ENCODE measurements at places on chromosomes 3 and 15.

DNA sequence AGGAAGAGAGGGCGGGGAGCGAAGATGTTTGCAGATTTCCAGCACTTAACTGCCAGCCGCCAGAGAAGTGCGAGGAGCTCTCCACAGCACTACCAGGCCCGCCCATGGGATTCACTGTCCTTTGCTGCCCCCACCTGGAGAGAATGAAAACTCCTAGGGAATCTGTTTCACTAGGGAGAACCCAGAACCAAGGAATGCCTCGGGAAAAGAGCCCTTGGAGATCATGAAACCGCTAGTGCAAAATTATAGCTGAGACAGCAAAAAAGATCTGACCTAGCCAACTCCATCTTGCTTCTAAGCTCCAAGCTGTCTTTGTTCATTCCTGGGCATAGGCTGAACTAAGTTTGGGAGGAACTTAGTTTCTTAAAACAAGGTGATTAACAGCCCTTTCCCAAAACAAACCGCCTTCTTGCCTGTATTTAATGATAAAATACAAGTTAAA lies 82.6 kb upstream of the GCNT3 start:
- peak; percentile 70 for DNase-seq

- DNase-seq: no peak
Observed at GRCh38 chr3:16995601-16996000, 110.8 kb downstream of the PLCL2 start.

GRCh38 chr15:69493406-69493805 lies 40.8 kb downstream of the RPLP1 start:
- DNase-seq: no peak

- no peak for DNase-seq
Observed at GRCh38 chr3:33317963-33318709, 40.9 kb downstream of the FBXL2 start.

DNA sequence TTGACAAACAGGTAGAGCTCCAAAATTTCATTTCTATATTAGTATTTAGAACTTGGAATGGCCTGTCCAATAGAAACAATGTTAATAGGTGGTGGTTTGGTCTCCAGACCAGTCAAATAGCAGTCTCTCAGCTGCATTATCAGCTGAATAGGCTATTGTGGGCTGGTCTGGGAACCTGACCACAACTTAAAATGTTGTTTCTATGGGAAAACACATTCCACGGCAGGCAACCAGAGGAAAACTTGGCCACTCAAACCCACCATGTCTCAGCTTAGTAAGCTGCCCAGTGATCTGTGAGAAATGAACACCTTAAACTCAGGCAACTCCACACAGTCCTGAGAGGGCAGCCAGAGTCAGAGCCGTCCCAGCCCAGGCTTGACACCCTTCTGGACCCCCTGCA lies 20.4 kb downstream of the FBN1 start:
- no peak for DNase-seq

- no peak for DNase-seq
Observed at GRCh38 chr3:140160553-140160952, 225.6 kb downstream of the CLSTN2 start.

DNA sequence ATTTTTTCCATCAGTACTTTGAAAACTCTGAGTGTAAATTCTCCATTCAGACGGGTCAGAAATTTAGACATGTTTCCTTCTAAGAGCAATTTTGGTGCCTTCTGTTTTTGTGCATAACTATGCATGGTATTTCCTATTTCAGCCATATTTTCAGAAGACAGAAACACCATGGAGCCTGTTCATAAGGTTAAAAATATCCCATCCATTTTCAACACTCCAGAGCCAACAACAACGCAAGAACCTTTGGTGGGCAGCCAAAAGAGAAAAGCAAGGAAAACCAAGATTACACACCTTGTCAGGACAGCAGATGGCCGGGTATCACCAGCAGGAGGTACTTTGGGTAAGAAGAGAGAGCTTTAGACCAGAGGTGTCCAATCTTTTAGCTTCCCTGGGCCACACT lies 275.6 kb downstream of the BBX start:
- peak; percentile 33 for DNase-seq

- no peak for DNase-seq
Observed at GRCh38 chr3:4985330-4986174, 6.3 kb downstream of the BHLHE40 start.

DNA sequence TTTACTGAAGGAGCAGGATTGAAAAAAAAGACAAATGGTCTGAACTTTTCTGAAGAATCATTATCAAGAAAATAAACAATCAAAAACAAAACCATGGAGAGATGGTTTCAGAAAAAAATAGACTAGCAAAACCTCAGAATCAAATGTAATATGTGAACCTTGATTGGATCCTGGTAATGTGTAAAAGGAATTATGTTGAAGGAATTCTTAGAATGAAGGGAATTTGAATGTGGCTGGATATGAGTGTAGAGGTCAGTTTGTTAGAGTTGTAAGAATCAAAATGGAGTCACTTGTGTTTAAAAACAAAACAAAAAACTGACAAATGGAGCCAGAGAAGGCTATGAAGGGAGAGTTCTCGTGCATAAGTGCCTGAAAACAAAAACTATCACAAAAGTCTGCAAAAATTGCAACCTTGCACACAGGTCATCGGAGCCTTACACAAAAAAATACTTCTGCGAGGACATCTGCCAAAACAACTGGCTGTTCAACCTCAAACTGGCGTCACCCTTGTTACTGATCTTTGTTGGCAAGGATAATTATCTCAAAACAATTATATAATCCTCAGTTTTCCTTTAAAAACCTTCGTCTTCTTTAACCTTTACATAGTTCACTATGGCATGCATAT lies 19.1 kb upstream of the ATP13A3 start:
- no peak for DNase-seq

GRCh38 chr15:44763187-44763586 lies 26.9 kb downstream of the TRIM69 start:
- no peak for DNase-seq

DNA sequence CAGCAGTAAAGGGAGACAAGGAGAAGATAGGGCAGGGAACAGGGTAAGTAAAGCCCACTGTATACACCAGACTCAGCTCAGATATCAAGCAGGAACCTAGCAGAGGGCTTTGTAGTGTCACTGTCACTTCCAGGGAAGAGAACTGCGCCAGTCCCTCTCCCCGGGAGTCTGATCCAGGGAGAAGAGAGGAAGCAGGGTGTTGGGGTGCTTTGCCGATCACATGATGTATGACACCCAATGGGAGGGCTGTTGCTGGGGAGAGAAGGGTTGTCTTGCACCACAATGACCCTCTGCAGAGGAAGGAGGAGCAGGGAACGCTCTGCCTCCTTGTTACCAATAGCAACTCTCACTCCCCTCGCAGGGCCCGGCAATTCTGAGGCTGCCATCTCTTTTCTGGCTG lies 147.2 kb upstream of the SLC2A2 start:
- DNase-seq: peak; percentile 22

DNA sequence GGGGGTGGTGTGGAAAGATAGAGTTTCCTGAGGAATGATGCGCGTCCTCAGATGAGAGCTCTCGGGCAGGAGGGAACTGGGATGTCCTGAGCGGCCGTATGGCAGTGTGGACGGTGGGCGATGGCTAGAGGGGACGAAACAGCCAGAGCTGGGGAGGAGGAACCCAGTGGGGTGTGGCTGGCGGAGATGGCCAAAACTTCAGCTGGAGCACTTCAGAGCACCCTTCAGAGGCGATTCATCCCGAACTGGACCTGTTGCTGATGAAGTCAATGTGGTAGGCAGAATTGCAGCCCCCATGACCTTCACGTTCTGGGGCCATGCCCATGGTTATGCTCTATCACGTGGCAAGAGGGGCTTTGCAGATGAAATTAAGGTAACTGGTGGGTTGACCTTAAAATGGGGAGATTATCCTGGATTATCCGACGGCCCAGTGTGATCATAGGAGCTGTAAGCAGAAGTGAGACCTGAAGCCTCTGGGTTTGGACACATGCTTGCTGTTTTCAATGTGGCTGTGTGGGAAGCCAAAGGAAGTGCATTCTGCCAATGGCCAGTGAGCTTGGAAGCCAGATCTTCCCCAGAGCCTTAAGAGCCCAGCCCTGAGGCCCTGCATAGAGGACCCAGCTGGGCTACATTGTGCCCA lies 52.3 kb downstream of the ATP1B3 start:
- DNase-seq: no peak
